ENCODE measurements at places on chromosomes 7 and 10.

GRCh38 chr7:80372415-80372814, 139.4 kb downstream of the GNAT3 start:
- no peak for DNase-seq

GRCh38 chr7:112790586-112791003, 402 bp upstream of the TMEM168 start:
- no peak for DNase-seq

DNA sequence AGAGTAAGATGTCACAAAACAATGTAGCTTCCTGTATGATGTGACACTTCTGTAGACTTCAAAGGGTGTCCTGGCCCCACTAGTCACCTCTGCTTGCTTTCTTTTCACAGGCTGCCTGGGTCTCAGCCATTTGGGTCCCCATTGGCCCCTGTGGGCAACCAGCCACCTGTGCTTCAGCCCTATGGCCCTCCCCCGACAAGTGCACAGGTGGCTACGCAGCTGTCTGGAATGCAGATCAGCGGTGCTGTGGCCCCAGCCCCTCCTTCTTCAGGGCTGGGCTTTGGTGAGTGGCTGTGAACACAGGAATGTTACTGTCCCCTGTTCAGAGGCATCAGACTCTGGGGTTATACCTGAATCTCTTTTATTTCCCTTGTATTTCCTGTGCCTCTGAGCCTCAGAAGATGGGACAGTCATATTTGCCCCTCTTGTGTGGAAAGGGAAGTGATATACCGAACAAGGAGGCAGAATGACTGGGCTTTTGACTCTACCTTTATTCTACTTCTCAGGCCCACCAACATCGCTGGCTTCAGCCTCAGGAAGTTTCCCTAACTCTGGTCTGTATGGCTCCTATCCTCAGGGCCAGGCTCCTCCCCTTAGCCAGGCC, 15.4 kb downstream of the SEC24C start:
- no peak for DNase-seq

DNA sequence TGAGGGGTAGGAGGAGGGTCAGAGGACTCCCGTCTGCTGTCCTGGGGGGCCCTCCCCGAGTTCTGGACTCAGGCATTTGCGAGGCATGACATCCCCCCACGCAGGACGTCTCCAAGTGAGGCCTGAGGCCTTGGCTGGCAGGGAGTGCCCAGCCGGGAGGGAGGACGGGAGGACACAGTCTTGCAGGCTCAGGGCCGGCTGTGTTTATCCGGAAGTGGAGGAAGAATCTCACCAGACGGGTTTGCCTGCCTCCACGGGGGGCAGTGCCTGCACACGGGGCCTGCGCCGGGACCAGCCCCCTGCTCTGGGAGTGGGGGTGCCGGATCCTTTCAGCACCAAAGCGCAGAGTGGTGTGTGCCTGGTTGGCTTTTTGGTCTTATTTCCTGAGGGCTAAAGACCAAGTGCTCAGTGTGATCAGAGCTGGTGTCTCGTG, 10.9 kb downstream of the PWWP2B start:
- peak; percentile 84 for DNase-seq

GRCh38 chr7:41481353-41481752, 221.5 kb downstream of the INHBA start:
- DNase-seq, result no peak
